ENCODE measurements at places on chromosomes 4 and X.

DNA sequence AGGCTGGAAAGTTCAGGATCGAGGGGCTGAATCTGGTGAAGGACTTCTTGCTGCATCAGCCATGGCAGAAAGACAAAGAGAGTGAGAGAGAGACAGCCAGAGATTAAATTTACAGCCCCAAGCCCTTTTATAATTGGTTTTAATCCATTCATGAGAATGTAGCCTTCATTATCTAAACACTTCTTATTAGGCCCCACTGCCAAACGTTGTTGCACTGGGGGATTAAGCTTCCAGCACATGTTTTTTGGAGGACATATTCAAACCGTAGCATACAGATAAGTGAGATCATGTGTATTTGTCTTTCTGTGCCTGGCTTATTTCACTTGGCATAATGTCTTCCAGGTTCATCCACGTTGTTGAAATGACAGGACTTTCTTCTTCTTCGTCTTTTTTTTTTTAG is 524.7 kb downstream of the SPRY1 start:
- DNase-seq, result no peak

- no peak for DNase-seq
Observed at GRCh38 chrX:34918856-34919255, 23.7 kb upstream of the FAM47B start.

- no peak for DNase-seq
Observed at GRCh38 chr4:110897784-110898183, 274.9 kb upstream of the PITX2 start.

DNA sequence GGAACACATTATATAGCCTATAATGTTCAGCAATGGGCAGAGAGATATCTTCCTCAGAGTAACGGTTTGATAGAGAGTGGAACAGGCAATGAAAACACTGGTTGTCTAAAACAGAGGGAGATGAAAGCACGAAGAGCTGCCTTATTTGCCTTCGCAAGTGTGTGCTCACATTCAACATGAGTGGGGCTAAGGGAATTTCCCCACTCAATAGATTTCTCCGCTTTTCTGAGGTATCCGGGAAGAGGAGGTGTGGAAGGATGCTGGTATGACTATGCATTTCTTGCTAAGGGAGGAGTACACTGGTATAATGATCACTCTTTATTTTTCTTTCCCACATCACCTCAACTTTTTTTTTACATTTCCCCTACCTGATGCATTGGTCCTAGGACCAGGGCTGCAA is 7.8 kb upstream of the GPR82 start:
- DNase-seq, result no peak

GRCh38 chr4:7746351-7747061 is 193.2 kb downstream of the AFAP1 start:
- DNase-seq, result no peak

GRCh38 chr4:165440415-165441158 is 61.8 kb downstream of the CPE start:
- no peak for DNase-seq

All from activated naive CD8-positive, alpha-beta T cell treated with anti-CD3 and anti-CD28 coated beads, Interleukin-2, amount 50 U/mL, for 16 hours (primary cell).